ENCODE measurements at places on chromosomes 7 and 10.

DNA sequence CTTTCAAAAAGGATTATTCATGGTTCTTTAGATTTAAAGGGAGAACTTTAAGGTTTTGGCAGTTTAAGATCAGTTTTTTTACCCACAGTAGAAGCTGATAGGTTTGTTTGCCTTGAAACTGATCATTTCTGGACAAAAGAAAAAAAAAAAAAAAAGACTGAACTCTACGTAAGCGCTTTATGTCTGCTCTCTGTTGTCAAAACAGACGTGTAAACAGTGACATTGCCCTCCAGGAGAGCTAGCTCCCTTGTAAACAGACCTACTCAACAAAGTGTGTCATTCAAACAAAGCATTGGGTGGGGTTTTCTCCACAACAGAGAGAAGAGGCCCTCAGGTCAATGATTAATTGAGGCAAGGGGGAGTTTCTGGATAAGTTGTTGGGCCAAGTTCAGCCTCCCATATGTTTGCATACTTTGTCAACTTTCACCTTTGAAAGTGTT is 568.1 kb upstream of the LRRN3 start:
- no peak for DNase-seq

DNA sequence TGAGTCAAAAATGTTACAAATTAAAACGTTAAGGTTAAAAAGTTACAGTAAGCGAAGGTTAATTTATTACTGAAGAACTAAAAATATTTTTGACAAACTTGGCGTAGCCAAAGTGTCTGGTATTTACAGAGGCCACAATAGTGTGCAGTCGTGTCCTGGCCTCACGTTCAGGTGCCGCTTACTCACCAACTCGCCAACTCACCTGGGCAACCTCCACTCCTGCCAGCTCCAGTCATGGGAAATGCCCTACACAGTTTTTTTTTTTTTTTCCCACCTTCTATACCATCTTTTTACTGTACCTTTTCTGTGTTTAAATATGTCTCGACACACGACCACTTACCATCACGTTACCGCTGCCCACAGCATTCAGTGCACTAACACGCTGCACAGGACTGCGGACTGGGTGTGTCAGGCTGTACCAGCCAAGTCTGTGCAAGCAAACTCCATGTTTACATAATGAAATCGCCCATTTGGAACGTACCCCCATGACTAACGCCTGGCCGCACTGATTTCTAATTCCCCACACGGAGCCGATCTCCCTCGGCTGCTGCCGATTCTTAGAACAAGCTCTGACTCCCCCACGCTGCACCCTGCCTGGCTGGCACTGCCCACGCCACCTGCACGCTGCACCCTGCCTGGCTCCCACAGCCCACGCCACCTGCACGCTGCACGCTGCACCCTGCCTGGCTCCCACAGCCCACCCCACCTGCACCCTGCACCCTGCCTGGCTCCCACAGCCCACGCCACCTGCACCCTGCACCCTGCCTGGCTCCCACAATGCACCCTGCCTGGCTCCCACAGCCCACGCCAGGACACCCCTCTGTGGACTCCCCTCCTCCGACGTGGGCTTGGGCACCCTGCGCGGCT is 203.1 kb downstream of the ZMYND11 start:
- DNase-seq = no peak

GRCh38 chr7:2399848-2400587 is 3.4 kb upstream of the CHST12 start:
- no peak for DNase-seq

GRCh38 chr10:21494191-21495001 is 31.1 kb downstream of the SKIDA1 start:
- DNase-seq = no peak

DNA sequence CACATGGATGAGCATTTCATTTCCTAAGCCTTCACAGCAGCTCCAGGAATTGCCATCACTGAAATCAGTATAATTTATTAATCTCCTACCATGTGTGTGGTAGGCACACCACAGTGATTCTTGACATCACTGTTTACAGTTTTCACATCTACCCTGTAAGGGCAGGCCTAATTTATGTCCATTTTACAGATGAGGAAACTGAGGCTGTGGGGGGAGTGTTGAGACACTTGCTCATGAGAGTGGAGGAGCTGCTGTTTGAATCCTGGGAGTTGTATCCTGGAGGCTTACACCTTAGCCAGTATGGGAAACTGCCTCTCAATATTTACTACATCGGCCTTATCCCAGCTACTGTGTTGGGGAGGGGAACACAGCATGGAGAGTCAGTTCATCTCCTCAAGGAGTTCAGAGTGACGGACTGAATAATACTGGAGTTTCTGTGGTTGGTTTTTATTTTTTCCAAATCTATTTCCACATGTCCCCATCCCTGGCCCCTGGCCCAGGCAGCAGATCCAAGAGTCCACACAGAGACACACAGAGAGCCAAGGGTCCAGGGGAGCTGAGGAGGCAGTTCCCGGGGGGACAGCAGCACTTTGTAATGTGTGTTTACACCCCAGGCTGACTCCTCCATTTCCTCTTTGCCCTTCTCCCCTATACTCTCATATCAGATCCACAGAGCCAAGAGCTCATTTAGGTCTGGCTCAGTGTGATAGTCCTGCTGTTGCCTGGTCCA is 13.2 kb downstream of the UBTD1 start:
- DNase-seq = no peak

DNA sequence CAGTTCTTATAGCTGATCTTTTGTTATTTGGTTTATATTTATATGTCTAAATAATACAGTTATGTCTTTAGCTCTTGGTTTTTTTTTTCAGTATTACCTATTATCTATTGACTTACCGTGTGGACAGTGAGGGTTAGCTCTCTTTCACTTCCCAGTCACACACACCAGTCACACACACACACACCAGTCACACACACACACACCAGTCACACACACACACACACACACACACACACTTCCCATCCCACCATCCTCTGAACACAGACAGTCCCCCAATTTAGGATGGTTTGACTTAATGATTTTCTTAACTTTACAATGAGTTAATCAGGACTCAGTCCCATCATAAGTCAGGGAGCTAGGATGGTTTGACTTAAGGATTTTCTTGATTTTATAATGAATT is 18.9 kb upstream of the AGFG2 start:
- DNase-seq = no peak

- no peak for DNase-seq
Measured at GRCh38 chr10:4588824-4589223, 237.2 kb upstream of the AKR1E2 start.
